ENCODE measurements at places on chromosomes 4 and X. TPM values are rescaled to one million over a fixed set of nuclear protein-coding genes. Genes with fewer than 3 reads are reported as not detected.

Gene COX7B2
- not detected for total RNA-seq

Gene PTPN13
- 4.3 TPM for total RNA-seq

Gene TAF7L
- total RNA-seq: 0.10 TPM

Gene SMPX
- total RNA-seq: not detected

Gene PABPC5
- 0.08 TPM for total RNA-seq
